ENCODE measurements at places on chromosomes 1 and 21.

- DNase-seq, result no peak
Observed at GRCh38 chr1:158943059-158943458, 11.7 kb downstream of the PYHIN1 start.

GRCh38 chr21:38945545-38946245, 140.0 kb downstream of the ETS2 start:
- DNase-seq, result no peak

- no peak for DNase-seq
Observed at GRCh38 chr1:75423616-75424015, 187.3 kb downstream of the SLC44A5 start.

DNA sequence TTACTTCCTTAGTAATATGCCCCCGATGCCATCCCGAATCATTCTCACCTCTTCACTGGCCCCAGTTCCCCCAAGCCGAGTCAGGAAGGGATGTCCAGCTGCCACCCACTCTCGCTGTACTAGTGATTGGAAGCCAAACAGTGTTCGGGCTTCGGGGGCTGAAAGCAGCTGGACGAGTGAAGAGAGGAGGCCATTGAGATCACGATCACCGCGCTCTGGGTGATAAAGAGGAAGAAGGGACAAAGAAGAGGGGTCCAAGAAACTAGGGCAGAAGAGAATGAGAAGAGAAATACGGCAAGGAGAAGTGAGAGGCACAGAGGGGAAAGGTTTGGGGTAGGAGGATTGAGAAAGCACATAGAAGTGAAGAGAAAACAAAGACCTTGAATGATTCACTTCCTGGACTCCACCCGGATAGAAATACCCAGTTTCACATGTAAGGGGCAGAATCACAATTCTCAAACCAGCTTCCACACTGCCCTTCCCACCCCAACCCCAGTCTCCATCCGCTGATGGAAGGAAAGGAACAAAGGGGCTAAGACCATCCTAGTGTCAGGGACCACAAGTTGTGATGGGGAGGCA, 3.7 kb upstream of the SF3B4 start:
- no peak for DNase-seq

GRCh38 chr1:153527023-153527682, 8.6 kb downstream of the S100A6 start:
- no peak for DNase-seq

DNA sequence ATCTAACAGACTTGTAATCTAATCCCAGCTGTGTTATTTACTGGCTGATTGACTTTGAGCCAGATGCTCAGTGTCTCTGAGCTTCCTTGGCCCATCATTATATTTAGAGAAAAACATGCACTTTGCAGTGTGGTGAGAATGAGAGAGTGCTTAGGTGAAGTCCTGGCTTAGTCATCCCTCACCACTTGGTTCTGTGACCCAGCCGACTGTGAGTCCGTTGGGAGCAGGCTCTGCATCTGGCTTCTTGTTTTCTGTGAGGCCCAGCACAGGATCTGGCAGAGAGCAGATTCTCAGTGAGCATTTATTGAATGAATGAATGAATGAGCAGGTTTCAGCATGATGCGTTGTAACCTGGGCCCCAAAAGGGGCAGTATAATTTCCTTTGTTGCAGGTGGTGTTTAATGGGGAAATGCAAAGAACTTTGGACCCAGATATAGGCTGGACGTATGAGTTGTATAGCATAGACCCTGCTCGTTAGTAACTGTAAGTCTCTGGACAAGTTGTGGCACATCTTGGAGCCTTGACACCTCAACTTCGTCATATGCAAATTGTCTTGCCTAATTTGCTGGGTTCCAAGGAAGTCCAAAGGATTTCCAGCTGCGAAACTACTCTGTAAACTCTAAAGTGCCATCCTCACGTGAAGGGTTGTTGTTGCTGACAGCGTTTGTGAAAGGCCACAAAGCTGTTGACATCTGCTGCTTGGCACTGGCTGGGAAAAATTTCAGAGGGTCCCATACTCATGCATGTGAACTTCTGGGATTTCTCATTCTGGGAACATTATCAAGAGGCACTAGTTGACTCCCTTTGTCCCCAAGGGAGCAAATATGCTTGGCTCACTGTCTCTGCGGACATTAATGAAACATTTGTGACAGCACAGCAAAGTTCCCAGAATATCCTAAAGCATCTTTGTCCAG, 138.8 kb upstream of the USP24 start:
- no peak for DNase-seq

GRCh38 chr1:199298825-199299224, 660.0 kb downstream of the PTPRC start:
- DNase-seq, result no peak

DNA sequence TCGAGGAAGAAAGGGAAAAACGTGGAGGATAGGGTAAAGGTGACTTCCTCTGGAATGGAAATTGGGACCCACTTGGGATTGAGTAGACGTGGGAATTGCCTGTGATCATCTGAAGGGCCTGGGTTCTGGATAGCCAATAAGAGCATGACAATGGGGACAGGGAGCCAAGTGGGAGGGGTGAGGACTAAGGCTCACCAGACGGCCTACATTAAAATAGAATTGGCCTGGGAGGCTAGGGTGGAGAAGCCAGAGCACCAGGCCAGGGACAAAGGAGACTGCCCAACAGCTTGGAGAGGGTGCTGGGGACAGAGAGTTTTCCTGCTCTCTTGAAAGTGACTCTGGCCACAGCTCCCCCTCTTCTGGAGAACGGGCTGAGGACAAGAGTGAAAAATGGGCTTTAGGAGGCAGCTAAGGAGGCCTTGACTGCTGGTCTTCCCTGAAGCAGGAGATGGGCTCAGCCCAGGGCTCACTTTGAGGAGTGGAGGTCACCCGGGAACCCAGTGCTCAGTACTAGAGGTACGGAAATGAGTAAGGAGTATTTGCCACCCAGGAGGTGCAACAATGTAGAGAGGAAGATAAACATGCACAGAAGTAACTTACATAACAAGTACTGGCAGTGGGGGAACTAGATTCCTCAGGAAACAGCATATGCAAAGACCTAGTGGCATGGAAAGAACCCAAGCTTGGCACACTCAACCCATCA, 18.8 kb downstream of the INKA2 start:
- DNase-seq, result no peak

DNA sequence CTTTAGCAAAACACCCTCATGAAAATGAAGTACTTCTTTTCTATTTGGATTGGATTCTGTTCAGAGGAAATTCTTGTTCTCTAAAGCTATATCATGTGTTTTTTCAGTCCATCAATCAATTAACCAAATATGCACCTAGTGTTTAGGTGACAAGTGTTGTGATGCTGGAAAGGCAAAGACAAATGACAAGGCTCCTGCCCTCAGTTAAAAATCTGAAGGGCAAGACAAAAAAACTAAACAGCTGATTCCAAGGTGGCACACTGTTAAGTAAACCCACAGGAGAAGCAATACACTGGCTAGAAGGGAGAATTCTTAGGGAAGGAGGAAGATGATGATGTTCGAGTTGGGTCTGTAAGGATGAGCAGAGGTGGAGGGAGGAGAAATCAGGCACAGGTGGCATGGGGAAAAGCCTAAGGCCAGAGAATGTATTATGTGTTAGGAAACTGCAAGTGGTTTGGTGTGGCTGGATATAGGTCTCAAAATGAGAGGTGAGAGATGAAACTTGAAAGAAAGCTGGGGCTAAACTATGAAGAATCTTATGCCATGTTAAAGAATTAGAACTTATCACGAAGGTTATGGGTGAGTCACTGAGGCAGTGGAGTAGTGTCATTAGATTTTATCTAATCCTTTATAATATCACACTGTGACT, 51.8 kb upstream of the GFI1 start:
- DNase-seq, result peak; percentile 72

- no peak for DNase-seq
Observed at GRCh38 chr1:247316590-247317197, 15.0 kb downstream of the ZNF496 start.

DNA sequence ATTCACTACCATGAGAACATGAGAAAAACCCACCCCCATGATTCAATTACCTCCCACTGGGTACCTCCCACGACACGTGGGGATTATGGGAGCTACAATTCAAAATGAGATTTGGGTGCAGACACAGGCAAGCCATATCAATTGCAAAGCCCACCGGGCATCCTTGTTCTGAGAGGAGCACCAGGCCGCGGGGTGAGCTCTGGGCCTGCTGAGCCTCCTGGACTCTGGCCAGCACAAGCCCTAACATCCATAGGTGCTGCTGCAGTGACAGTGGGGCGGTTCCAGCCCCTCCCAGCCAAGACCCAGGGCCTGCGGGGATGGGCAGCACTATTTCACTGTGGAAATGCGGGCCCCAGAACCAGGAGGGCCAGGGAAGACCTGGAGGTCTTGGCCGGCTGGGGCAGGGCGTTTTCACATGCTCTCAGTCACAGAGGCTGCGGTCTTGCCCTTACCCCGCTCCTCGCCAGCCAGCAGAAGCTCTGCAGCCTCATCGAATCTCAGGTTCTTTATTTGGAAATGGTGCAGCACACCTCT, 103.8 kb downstream of the PCBP3 start:
- no peak for DNase-seq

GRCh38 chr1:155062151-155062686, 1.3 kb upstream of the EFNA4 start:
- DNase-seq, result no peak

- peak; percentile 63 for DNase-seq
Observed at GRCh38 chr1:22710701-22711049, at the start of gene EPHB2. Gene EPHB2 (plus strand): TSS chr1:22710839. CDS start chr1:22710983, 144 bp downstream.

DNA sequence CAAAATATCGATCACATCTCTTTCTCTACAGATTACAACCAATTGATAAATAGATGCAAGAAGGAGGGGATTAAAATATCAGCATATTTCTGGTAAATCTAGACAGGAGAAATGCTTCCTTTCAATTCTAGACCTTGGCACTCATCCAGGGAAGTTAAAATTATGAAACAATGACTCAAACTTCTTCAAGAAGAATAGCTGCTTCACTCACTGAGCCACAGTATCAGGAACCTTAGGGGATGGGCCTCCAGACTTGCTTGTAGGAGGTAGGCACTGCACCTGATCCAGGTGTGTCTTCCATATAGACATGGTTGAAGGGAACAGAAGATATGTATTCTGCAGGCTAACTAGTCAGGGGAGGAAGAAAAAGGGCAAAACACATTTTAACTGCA, 9.8 kb downstream of the SLAMF7 start:
- no peak for DNase-seq

GRCh38 chr1:169853341-169853740, 40.4 kb downstream of the SCYL3 start:
- DNase-seq, result no peak

GRCh38 chr1:87174724-87175245, 153.9 kb upstream of the LMO4 start:
- no peak for DNase-seq

DNA sequence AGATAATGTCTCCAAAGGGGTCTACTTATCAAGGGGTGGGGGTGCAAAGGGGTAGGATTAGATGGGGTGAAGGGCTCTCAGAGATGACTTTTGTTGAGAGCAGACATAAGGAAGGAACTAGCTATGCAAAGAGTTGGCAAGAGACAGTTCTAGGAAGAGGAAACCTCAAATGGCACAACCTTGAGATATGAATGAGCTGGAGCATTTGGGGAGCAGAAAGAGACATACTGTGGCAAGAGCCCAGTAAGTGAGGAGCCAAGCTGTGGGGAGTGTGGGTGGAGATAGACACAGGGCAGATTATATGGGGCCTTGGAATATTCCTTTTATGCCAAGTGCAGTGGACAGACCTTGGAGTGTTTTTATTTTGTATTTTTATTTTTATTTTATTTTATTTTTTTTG, 84.8 kb upstream of the BTG3 start:
- no peak for DNase-seq

- no peak for DNase-seq
Observed at GRCh38 chr1:225597926-225598575, 54.9 kb downstream of the ENAH start.

GRCh38 chr1:57655161-57655560, 231.3 kb upstream of the DAB1 start:
- DNase-seq, result no peak

DNA sequence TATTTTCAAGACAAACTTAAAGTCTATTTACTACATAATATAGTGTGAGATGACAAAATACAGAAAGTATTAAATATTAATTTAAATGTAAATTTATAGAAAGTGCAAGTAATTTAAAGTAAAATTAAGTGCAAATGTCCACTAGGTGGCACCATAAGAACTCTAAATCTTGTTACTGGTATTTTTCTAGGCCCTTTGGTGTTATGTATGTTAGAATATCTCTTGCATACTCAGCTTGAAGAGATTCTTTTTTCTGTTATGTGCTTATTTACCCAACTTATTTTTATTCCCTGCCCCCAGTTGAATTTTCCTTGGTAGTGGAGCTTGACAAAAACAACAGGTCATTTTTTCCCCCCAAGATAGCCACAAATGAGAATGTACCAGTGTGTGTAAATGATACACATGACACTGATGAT, 71.5 kb downstream of the RPS6KC1 start:
- no peak for DNase-seq

GRCh38 chr1:92839442-92839841, 7.6 kb downstream of the RPL5 start:
- no peak for DNase-seq

GRCh38 chr1:19563324-19564097, 78.2 kb upstream of the CAPZB start:
- no peak for DNase-seq

DNA sequence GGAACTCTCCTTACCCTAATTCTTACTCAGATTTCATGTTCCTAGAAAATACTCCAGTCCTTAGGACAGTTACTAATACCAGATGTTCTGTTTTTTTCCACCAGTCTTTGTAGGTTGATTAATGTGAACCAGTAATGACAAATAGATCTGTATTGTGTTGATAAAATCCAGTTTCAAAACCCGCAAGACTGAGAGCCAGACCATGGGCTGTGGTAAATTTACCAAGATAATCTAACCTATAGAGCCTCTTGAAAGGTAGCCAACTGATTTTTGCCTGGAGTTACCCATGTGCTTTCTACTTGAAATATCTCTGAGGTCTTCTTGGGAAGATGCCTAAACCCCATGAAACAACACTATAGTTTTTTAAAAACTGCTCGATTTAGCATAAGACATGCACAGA, 46.5 kb upstream of the CDC7 start:
- no peak for DNase-seq

DNA sequence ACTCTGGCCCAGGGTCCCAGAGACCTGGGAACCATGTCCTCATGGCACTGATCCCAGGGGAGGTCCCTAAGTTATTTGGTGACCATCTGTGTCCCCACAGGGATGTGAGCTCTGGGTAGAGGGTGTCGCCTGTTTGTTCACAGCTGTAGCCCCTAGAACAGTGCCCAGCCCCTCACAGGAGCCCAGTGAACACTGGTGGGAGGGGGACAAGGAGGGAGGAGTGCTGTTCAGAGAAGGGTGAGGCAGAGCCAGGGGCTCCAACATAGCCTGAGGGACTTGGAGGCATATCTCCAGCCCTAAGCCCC, 450.4 kb downstream of the MATN1 start:
- peak; percentile 43 for DNase-seq

DNA sequence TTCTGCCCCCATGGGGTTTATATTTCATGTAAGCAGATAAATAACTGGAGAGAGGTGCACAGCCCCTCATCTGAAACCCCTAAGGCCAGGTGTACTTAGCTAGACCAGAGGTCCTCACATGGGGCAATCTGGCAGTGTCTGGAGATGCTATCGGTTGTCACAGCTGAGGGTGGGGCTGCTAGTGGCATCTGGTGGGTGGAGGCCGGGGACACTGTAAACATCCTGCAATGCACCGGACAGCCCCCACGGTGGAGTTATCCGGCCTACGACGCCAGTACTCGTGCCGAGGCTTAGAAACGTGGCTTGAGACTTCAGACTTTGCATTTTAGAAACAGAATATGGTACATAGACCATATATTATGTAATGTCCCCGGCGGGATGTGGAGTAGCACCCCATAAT, 186.5 kb upstream of the VAMP3 start:
- no peak for DNase-seq

GRCh38 chr1:63004868-63005267, 220.9 kb downstream of the ATG4C start:
- no peak for DNase-seq

Measured in activated CD8-positive, alpha-beta memory T cell treated with anti-CD3 and anti-CD28 coated beads for 24 hours (primary cell).